Uterine smooth muscle cell (primary cell): ENCODE measurements at places on chromosomes 6 and 20. TPM values are rescaled to one million over a fixed set of nuclear protein-coding genes. Genes with fewer than 3 reads are reported as not detected.

ENPP4 gene
- total RNA-seq: 2.2 and 2.4 TPM in 2 replicates

NT5E gene
- 524 and 527 TPM in 2 replicates for total RNA-seq

ADAM33 gene
- 57.5 and 87.5 TPM in 2 replicates for total RNA-seq

GTSF1L gene
- total RNA-seq: not detected in 2 replicates

KHDRBS2 gene
- not detected in 2 replicates for total RNA-seq

MOXD1 gene
- 21.8 and 44.4 TPM in 2 replicates for total RNA-seq

BEND6 gene
- 15.5 and 19.1 TPM in 2 replicates for total RNA-seq

CYP21A2 gene
- total RNA-seq: not detected in 2 replicates

ALDH5A1 gene
- 1.3 and 2.1 TPM in 2 replicates for total RNA-seq

ZDHHC14 gene
- total RNA-seq: 2.8 and 4.9 TPM in 2 replicates

PAK5 gene
- total RNA-seq: not detected in 2 replicates

FOXC1 gene
- 1.5 and 1.6 TPM in 2 replicates for total RNA-seq

NOX3 gene
- total RNA-seq: not detected in 2 replicates

GSTA2 gene
- total RNA-seq: not detected in 2 replicates

MMP24OS gene
- total RNA-seq: 7.1 and 17.0 TPM in 2 replicates

GNAS-AS1 gene
- total RNA-seq: 0.87 and 1.00 TPM in 2 replicates

CSNK2A1 gene
- 157 and 188 TPM in 2 replicates for total RNA-seq

MKKS gene
- total RNA-seq: 6.6 and 7.1 TPM in 2 replicates

RSPH4A gene
- total RNA-seq: 0.11 and 0.12 TPM in 2 replicates

C6orf15 gene
- total RNA-seq: not detected in 2 replicates

POU3F2 gene
- total RNA-seq: under 0.01 TPM in 1 of 2 replicates, not detected in the other

HTR1B gene
- not detected in 2 replicates for total RNA-seq

CST5 gene
- not detected in 2 replicates for total RNA-seq

FAM162B gene
- total RNA-seq: 6.5 and 14.1 TPM in 2 replicates

LPA gene
- total RNA-seq: not detected in 2 replicates

ELOVL4 gene
- total RNA-seq: 7.1 and 10.0 TPM in 2 replicates

CFB gene
- 2.3 and 5.6 TPM in 2 replicates for total RNA-seq

TMX4 gene
- 33.4 and 37.0 TPM in 2 replicates for total RNA-seq
